Ecto neural progenitor cell (in vitro differentiated cells): ENCODE measurements at places on chromosomes 4 and X.

DNA sequence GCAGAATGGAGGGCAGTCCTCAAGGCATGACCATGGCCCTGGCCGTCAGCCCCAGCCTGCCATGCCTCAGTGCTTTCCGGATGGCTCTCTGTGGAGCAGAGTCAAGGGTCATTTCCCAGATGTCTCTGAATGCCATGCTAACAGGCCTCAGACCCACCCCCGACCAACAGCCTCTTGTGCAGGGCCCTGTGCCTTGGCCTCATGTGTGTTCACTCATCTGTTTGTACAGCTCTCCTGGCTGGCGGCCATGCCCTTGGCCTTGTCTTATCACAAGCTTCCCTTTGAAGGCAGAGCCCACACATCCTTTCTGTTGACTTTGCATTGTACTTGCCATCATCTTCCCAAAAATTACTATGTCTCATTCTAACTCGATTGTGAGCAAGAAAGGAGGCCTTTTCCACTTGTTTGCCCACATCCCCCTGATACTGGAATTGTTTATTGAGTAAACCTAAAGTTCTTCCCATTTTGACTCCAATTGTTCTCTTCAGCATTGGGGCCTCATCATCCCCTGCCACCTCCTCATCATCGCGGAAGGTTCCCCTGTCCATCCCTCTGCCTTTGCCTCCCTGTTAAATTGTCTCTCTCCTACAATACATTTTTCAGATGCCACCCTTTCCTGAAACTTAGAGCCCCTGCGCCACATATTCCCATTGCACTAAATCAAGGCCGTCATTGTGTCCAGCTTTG is 6.3 kb downstream of the CA5B start:
- no peak for DNase-seq

- no peak for DNase-seq
Observed at GRCh38 chr4:128386761-128387599, 99.4 kb upstream of the PGRMC2 start.

GRCh38 chrX:38018766-38019425 is 12.5 kb downstream of the SYTL5 start:
- no peak for DNase-seq

GRCh38 chr4:126658411-126658810 is 974.3 kb upstream of the INTU start:
- DNase-seq: no peak

GRCh38 chr4:80361329-80361900 is 25.9 kb downstream of the CFAP299 start:
- DNase-seq: no peak

DNA sequence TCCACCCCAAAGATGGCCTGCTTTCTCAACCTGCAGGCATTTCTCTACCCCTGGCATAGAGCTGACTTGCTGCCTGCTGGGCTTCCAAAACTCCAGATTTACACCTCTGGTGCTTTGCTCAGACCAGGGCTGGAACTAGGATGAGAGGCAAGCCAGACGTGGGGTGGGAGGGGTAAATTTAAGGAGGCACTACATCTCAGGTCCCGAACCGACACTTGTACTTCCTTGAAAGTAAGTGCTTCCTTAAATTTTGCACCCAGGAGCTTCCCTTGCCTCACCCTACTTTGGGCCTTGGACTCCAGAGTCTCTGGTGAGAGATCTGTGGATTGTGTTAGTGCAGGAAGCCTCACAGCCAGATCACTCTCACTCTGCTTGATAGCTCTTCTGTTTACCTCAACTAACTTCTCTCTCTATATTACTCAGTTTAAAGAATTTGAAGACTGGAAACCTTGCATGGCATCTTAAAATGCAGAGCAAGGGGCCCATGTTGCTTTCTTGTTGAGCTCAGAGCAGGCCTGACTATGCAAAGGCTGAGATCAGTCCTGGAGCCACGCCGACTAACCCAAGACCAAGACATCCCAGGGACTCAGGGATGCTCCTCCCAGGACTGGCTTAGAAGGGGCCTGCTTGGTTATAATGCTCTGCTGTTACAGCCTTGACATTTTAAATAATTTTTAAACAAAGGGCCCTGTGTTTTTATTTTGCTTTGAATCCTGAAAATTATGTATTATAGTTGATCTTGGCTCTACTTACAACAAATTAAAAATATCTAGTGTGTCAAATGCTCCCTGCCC is 145.0 kb upstream of the LEF1 start:
- DNase-seq: no peak

GRCh38 chrX:153463031-153463430 is 7.3 kb downstream of the HAUS7 start:
- no peak for DNase-seq

GRCh38 chrX:75335127-75335458 is 61.2 kb downstream of the UPRT start:
- DNase-seq: no peak

GRCh38 chr4:139214039-139214534 is 37.1 kb upstream of the ELF2 start:
- peak; percentile 49 for DNase-seq

- DNase-seq: peak; percentile 89
Observed at GRCh38 chr4:602559-602942, 22.8 kb upstream of the PDE6B start.

DNA sequence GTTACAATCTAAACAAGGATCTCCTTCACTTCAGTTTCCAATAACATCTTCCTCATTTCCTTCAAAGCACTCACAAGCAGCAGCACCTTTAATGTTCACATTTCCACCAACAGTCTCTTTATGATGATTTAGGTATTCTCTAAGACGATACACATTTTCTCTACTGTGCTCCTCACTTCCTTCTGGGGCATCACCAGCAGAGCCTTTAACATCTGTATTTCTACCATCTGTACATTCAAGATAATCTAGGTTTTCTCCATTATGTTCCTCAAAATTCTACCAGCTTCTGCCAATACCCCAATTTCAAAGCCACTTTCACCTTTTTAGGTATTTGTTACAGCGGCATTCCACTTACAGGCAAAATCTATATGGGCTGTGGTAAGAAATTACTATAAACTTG is 80.6 kb downstream of the FBXW7 start:
- no peak for DNase-seq

DNA sequence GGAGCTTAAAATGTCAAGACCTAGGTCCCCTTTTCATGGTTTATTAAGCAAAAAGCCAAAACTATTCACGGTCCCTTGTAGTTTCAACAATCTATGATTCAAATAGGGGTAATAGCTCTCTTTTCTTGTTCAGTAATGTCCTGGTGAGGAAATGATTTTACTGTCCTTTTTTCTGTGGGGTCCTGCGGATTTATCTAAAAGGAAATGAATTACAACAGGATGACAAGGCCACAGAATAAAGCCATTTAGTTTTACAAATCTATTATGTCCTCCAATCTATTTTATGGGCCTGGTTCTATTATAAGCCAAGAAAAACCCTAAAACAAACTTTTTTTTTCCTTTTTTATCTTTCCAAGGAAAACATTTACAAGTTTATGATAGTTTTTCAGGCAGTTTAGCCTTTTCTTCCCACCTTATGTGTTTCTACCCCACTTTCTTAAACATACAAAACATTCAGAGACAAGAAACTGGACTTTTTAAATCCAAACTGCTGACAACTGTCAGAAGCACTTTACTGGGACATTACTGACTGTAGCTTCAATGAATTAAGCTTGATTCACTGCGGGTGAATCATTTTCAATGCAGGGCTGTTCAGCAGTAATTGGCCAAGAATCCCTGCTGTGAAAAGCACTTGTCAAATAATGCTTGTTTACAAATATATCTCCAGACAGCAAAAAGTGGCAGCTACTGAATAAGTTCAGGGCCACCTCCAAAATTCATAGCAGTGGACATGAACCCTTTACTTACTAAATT is 4.3 kb downstream of the EPHA5 start:
- no peak for DNase-seq

DNA sequence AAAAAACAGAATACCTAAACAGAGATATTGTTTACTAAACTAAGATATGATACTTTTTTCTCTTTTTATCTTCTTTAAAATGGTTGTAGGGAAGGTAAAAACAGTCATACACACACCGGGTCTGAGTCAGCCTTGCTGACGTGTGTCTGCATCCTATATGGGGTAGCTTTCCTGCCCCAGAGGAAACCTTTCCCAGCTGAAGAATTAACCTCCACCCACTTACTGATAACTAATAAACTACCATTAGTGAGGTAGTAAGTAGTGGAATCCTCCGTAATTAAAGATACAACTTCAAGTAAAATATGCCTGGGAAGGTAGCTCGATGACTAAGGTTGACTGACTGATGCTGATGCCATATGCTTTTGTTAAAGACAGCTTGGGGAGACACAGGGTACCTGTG is 312.2 kb downstream of the DCTD start:
- DNase-seq: no peak

DNA sequence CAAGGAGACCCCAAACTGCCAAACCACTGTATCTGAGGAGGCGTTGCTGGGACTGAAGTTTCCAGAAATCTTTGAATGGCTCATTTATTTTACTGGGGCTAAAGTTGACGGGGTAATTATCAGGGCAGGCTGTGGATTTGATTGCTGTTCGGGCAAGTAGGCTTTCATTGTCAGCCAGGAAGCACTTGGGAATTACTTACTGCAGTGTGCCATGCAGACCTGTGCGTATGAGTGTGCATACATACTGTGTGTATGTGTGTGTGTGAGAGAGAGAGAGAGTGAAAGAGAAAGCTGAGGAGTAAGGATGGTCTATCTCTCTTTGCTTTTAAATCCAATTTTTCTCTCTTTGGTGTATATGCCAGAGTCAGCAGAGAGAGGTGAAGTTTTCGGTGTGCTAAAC is 122.7 kb downstream of the NPNT start:
- DNase-seq: no peak
